H54 (cell line): ENCODE measurements at places on chromosomes 6 and 20.

- DNase-seq: no peak
Measured at GRCh38 chr20:49747707-49748524, 34.2 kb upstream of the B4GALT5 start.

DNA sequence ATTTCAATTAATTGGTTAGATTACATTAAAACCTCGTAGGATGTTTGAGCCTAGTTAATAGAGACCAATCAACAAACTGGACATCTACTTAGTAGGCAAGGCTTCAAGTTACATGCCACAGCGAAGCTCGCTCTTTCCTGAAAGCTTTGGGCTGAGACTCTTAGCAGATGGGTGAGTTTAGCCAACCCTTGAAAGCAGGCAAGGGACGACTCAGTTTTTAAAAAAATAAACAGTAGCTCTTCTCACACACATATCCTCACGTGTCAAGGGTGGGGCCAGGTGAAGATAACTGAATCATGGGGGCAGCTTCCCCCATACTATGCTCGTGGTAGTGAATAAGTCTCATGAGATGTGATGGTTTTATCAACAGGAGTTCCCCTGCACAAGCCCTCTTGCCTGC, 775 bp downstream of the MTFR2 start:
- DNase-seq: no peak

- DNase-seq: no peak
Measured at GRCh38 chr6:48525849-48526248, 414.9 kb upstream of the PTCHD4 start.

DNA sequence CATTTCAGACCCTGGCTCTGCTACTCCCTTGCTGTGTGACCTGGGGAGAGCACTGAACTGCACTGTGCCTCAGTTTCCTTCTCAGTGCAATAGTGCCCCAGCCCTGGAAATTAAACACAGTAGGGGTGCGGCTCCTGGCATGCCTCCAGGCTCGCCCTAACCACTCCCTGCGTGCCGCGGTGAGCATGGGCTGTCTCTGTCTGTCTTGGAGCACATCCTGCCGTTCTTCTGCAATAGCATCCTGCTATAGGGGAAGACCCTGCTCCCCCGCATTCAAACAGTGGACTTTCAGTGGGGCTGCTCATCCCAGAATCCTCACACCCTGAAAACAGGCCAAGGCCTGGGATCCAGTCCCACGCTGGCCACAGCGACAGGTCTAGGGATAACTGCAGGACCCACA, 129.5 kb downstream of the FOXC1 start:
- no peak for DNase-seq

DNA sequence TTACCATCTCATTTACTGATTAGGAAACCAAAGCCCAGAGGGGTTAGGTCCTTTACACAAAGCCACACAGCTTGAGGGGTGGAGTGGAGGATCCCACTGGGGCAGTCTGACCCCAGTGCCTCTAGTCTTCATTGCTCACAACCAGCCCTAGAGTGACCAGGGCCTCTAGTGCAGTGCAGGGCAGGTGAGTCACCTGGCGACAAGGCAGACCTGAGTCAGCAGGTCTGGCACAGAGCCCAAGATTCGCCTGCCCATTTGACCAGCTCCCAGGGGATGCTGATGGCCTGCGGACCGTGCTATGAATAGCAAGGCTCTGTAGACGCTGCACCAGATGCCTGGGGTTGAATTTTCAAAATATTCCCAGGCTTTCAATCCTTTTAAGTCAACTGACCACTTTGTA, 29.9 kb downstream of the CDH26 start:
- DNase-seq: peak; percentile 35

- no peak for DNase-seq
Measured at GRCh38 chr6:137223370-137224131, 4.4 kb upstream of the IFNGR1 start.

- DNase-seq: no peak
Measured at GRCh38 chr20:50220894-50221365, 30.3 kb downstream of the CEBPB start.

- DNase-seq: no peak
Measured at GRCh38 chr6:148851683-148852556, 105.1 kb downstream of the UST start.

- no peak for DNase-seq
Measured at GRCh38 chr6:48985025-48985424, 478.0 kb downstream of the MMUT start.
